Gastrocnemius medialis (tissue), 4 donors: ENCODE measurements at places on chromosomes 7 and 10. TPM values are rescaled to one million over a fixed set of nuclear protein-coding genes. Genes with fewer than 3 reads are reported as not detected.

- DNase-seq, result no peak
These were observed 95.5 kb upstream of the FAM20C start for GRCh38 chr7:96861-97260.

DNA sequence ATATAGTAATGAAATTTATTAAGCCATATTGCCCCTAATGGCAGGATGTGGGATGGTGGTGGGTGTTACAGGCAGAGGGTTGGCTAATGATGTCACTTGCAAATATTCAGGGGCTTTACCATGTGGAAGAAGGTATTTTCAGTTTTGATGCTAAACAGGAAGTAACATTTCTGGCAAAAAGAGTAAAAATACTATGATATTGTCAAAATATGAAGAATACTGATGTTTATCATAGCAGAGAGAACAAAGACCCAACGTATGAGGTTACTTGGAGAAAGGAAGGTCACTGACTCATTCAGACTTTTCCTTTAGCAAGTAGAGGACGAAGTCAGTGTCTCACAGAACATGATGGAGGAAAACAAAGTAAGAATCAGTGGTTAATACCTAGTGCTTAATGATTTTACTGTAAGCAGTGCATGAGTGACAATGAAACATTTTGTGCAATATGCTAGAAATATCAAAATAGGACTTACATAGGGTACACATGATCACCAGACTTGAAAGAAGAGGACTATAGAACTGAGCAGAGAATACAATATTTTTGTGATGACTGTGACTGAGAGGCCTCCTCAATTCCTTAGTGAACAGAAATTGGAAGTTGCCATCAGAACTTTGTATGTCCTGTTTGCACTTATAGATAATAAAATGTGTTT lies 89.7 kb upstream of the STEAP4 start:
- no peak for DNase-seq

GRCh38 chr10:60898321-60898720 lies 45.7 kb downstream of the RHOBTB1 start:
- DNase-seq, result no peak

GRCh38 chr10:117126034-117126433 lies 12.0 kb downstream of the VAX1 start:
- DNase-seq, result no peak

JAZF1 gene
- 1.6 TPM for total RNA-seq

SPAM1 gene
- not detected for total RNA-seq

ZP3 gene
- total RNA-seq, result not detected

GRCh38 chr10:96570511-96570910 lies 16.3 kb downstream of the TM9SF3 start:
- DNase-seq, result no peak

DNA sequence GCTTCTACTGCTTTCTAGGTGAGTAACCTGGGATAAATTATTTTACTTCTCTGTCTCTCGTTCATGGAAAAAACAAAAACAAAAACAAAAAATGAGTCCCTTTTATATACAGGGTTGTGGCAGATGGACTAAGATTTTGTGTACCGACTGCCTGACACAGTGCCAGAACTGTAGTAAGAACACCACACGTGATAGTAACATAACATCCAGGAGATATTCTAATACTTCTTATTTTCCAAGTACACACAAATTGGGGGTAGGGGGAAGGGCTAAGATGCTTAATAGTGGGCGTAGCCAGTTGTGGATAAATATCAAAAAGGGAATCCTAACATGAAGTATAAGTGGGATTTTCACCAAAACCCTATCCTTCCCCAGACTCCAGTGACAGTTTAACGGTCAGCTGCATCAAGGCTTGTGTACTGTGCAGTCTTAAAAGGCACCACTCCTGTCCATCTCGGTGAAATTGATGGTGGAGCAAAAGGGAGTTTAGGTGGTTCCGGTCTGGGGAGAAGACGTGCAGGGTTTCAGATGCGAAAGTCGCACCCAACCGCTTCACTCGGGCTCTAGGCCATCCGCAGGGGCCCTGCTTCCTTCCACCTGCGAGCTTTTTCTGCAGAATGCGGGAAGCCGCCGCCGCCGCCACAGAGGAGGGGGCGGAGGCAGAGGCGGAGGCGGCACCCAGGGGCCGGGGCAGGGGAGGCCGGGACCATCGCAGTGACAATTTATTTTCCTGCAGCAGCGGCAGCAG lies at the start of gene STAMBPL1:
STAMBPL1 (plus strand) TSS at position 712 of the 748 bp plus-strand sequence. CDS start 21,464 bp downstream, outside the sequence.
- no peak for DNase-seq

DNA sequence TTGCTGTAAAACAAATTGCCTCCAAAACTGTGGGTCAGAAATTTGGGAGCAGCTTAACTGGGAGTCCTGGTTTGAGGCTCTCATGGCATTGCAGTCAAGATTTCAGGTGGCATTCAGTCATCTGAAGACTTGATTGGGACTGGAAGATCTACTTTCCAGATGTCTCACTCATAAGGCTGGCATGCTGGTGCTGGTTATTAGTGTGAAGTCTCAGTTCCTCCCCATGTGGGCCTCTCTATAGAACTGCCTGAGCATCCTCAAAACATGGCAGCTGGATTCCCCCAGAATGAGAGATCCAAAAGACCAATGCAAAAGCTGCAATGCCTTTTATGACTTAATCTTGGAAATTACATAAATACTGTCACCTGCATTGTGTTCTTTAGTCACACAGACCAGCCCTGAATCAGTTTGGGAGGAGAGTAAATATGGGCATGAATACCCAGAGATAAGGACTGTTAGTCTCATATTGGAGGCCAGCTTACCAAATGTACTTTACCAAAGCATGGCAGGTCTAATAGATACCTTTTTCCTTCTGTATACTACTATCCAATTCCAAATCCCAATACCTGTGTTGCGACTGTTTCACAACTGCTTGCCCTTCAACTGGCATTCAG lies 6.5 kb upstream of the HERPUD2 start:
- DNase-seq, result no peak
